ENCODE measurements at places on chromosomes 3 and 15.
A peak's percentile ranks its signal among the peaks of the same experiment; 100 is the strongest.

GRCh38 chr15:48720646-48721045, 75.1 kb upstream of the FBN1 start:
- no peak for DNase-seq

- no peak for DNase-seq
These were observed 31.9 kb downstream of the DNAH1 start for GRCh38 chr3:52347716-52348635.

DNA sequence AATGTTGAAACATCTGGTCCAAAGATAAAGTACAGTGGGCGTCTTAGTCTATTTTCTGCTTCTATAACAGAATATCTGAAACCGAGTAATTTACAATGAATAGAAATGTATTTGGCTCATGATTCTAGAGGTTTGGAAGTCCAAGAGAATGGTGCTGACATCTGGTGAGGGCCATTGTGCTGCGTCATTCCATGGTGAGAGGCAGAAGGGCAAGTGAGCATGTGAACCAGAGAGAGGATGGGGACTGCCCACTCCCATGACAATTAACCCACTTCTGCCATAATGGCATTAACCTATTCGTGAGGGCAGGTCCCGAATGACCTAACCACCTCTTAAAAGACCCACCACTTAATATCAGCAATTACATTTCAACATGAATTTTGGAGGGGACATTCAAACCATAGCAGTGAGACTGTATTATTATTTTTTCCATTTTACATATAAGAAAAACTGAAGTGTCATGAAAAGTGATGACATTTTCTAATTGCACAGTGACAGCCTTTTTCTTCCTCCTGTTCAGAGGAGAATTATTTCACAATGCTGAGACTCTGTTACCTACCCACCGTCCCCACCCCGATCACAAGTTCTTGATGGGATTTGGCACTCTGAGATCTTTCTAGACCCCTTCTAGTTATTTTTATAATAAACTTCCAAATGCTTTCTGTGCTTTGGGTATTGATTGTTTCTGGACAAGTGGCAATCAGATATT, 238.8 kb downstream of the RPLP1 start:
- no peak for DNase-seq

DNA sequence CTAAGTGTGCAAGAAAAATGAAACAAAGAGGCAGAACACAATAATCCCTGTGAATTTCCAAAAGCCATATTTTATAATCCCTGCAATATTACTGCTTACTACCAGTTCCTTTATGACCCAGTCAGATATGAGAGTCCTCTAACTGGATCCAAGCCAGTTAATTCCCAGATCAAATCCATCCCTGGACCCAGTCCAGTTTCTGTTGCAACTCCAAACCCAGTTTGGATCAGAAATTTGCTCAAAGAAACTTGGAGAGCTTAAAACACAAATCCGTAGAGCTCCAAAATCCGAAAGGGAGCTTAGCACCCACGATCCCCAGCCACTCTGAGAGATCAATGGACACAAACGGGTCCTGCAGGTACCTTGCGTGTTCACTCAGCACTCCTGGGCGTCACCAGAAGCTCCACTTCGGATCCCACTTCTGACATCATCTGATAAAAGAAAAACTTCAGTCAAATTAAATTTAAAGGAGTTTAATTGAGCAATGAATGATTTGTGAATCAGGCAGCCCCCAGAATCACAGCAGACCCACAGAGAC, 32.6 kb upstream of the THUMPD3 start:
- DNase-seq, result no peak

- DNase-seq, result no peak
These were observed 515 bp downstream of the EPHA6 start for GRCh38 chr3:96814651-96815567.

- DNase-seq, result no peak
These were observed 164.6 kb upstream of the BCL6 start for GRCh38 chr3:187909866-187910265.

- DNase-seq, result peak; percentile 74
These were observed 33.4 kb downstream of the FSTL1 start for GRCh38 chr3:120417272-120417911.

- peak; percentile 56 for DNase-seq
These were observed 56.9 kb downstream of the CYP19A1 start for GRCh38 chr15:51281368-51281967.

GRCh38 chr15:36291501-36291900, 287.9 kb upstream of the CDIN1 start:
- DNase-seq, result peak; percentile 54

DNA sequence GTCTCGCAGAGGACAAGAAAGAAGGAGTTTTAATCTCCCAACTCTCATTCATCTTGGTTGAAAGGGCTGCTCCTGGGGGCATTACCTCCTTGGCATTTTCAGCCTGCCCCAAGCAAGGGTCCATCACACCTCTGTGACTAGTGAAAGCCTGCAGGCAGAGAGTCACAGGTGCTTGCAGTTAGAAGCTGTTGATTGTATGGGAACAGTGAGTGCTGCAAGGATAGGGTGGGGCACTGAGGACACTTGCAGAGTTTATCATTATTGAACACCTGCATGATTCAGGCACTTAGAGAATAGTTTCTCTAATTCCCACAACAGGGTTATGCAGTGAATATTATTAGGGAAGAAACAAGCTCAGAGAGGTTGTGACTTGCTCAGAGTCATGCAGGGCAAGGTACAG, 41.7 kb upstream of the IGF2BP2 start:
- DNase-seq, result no peak

GRCh38 chr3:130878464-130878863, 15.4 kb upstream of the ATP2C1 start:
- DNase-seq, result no peak

GRCh38 chr15:99983171-99983885, 250.1 kb upstream of the LYSMD4 start:
- no peak for DNase-seq

DNA sequence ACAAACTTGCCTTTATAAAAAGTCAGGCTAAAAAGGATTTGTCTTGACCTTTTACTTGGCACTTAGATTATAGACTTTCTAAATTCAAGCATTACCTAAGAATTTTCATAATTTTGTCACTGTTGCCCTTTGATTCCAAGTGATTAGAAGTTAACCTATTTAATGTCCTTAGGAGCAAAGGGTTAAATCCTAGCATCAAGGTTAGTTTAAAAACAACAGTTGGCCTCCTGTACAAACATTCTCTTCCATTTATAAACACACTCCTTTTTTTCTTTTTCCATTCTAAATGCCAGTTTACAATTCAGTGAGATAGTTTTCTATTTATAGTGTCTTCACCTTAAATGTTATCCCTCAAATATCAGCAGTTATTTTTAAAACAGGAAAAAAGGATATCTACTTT, 18.4 kb upstream of the SPPL2A start:
- peak; percentile 17 for DNase-seq

- no peak for DNase-seq
These were observed 80.6 kb downstream of the OXSM start for GRCh38 chr3:25870452-25870851.

DNA sequence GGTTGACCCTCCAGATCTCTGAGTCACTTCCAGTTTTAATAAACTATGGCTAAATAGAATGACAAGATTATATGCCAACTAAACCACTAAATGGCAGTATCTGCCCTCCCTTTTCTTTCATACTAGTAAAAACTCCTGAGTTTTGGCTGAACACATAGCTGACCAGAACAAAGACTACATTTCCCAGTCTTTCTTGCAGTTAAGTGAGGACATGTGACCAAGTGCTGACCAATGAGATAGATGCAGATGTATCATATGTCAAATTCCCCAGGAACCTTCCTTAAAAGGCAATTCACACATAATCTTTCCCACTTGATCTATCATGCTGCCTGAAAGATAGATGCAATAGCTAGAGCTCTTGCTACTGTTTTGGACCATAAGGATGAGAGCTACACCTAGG, 191.3 kb downstream of the SHOX2 start:
- DNase-seq, result no peak

- DNase-seq, result no peak
These were observed 1.2 kb downstream of the USP19 start for GRCh38 chr3:49119439-49119838.

- no peak for DNase-seq
These were observed 11.5 kb upstream of the SHF start for GRCh38 chr15:45199136-45199810.

GRCh38 chr15:45618813-45619212, 16.0 kb upstream of the SQOR start:
- DNase-seq, result no peak

DNA sequence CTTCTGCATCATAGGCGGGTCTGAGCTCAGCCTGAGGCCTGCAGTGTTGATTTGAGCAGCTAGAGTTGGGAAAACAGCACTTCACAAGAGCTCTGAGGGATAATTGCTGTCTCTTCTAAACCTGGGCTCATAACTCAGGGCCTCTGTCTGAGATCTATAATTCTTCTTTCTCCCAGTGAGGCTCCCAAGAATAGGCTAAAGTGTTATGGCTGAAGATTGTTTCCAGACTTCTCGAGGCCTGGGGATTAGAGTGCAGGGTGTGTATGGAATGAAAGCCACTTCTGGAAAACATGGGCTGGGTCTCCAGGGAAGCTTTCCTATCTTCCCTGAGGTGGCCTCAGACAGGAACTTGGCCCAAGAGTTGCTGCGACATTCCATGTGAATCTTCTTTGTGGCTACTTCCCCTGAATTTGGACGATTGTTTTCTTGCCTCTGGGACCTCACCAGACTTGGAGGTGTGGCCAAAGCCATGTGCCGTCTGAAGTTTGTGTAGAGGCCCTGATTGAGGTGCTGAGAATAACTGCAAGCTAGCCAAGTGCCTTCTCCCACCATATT, 26.5 kb downstream of the MTMR14 start:
- no peak for DNase-seq

GRCh38 chr15:77840991-77841775, 208.5 kb upstream of the LINGO1 start:
- DNase-seq, result no peak

DNA sequence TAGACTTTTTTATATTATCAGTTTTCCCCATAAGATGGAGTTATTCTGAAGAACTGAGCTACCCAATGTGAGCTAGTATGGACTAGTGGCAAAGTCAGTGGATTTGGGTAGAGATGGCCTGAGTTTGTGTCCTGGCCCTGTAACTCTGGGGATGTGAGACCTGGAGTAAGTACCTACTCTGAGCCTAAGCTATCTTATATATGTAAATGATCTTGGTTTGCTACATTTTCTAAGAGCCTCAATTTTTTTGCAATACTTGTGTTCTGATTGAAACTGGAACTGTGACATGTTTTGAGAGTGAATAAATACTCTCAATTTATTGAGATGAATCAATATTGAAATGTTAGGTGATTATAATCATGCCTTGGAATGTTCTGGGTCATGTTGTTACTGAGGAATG, 73.6 kb downstream of the ZNF621 start:
- no peak for DNase-seq

DNA sequence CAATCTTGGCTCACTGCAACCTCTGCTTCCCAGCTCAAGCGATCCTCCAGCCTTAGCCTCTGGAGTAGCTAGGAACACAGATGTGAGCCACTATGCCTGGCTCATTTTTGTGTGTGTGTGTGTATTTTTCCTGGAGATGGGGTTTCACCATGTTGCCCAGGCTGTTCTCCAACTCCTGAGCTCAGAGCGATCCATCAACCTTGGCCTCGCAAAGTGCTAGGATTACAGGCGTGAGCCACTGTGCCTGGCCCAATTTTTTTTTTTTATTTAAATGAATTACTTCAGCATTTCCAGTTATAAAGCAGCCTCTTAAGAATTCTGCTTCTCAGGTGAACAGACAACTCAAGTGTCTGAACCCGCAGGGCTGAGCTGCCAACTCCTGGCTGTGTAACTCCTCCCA, 20.1 kb upstream of the ST3GAL6 start:
- no peak for DNase-seq

DNA sequence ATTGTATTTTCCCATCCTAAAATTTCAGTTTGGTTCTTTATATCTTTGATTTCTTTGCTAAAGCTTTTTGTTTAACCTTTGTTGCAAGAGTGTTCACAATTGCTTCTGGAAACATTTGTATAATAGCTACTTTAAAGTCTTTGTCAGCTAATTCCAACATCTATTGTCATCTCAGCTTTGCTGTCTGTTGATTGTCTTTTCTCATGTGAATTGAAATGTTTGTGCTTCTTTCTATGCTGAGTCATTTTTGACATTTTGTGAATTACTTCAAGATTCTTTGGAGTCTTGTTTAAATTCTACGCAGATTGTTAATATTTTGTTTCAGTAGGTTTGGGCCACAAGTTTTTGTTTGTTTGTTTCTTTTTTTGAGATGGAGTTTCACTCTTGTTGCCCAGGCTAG, 73.2 kb downstream of the SUCNR1 start:
- no peak for DNase-seq

- DNase-seq, result no peak
These were observed 4.5 kb downstream of the PROK2 start for GRCh38 chr3:71780430-71780829.

DNA sequence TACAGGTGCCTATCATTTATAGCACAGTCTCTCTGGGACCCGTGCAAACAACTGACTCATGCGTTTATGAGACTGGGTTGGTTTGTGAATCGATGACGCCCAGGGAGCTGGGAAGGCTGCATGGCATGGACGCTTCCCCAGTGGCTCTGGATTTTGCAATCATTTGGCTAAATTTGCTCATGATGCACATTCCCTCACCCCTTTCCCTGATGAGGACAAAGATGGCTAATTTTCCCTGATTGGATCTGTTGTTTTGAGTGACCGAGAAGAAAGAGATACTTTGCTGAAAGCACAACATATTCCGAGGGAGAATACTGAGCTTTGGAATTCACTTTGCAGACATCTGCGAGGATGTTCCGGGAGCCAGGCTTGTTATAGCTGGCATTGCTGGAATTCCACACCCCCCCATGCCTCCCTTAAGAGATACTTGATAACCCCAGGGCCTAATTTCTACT, 51.1 kb downstream of the CGNL1 start:
- no peak for DNase-seq

DNA sequence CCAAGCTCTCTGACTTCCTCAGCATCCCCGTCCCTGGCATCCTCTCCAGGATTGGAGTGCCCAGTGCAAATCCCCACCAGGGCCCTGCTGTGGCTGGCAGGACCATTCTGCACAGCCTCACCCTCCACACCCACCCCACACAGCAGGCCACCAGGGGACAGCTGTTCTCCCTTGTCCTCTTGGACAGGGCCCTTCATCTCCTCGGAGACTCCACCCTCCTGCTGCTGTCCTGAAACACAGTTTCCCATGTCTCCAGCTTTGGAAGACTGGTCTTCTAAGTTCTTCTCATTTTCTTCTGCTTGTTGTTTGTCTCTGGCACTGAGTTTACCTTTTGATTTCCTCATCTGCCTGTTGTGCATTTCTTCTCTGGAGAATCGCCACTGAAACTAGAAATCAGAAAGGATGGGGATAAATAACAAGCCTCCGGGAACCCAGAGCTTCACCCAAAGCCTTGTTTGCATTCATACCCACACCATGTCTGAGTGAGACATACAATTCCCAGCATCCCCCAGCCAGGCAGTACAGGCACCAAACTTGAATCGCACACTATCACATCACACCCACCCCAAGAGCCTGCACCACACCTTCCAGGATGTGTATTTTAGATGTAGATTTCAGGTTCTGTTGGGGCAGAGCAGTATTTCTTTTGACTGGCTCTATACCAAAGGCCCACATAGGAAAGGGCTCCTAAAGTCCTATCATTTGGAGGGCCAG, 52.0 kb downstream of the OXNAD1 start:
- no peak for DNase-seq
